ENCODE measurements at places on chromosomes 5 and 9. TPM values are rescaled to one million over a fixed set of nuclear protein-coding genes. Genes with fewer than 3 reads are reported as not detected.

DNA sequence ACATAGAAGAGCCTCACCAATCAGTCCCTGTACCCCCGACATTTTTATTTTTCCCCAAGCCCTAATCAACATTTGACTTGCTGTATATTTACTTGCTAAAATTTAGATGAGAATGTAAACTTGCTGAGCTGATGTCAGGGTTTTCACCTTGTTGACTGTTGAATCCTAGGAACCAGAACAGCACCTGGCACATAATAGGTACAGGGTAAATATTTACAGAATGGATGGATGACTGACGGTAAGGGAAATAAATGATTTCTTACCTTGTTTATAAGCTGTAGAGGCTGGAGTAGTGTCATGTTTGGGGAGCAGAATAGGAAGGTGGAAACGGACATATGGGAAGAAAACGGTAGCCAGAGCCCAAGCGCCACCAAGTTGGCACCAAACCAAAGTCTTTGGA is 107.0 kb upstream of the NUDT12 start:
- DNase-seq: no peak

GRCh38 chr5:88932541-88932940 is 49.6 kb upstream of the MEF2C start:
- no peak for DNase-seq

DNA sequence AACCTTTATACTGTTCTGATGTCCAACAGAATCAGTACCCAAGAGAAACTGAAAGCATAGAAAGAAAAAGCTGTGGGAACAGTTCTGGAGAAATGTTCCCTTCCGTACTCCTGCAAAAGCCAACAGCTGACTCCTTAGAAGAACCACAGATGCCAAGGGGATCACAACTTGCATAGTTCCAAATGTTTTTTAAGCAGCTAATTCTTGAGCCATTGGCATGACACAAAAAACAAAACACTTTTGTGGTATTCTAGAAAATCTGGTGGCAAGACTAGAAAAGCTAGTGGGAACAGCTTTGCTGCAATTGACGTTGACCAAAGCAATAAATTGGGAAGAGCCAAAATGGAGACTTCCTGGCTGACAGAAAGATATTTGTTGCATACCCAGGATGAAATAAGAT is 189.9 kb downstream of the ARL15 start:
- no peak for DNase-seq

- no peak for DNase-seq
Measured at GRCh38 chr9:1989500-1989899, 25.6 kb upstream of the SMARCA2 start.

PCDHB15 gene
- total RNA-seq: 4.3 TPM

DNA sequence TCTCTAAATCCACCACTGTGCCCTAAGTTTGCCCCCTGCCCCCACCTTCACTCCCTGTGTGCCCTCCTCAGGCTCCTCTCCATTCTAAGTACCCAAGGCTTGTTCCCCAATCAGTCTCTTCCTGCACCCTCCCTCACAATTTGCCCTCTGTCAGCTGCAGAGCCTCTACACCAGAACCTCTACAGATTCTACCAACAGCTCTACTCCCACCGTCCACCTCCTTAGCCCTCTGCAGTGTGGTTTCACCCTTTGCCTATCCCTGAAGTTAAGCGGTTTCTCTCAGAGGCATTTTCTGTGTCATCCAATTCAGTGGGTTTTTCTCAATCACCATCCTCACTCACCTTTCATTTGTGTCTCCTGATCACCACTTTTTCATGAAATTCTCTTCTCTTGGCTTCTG is 13.2 kb upstream of the ERAP2 start:
- DNase-seq: no peak

GRCh38 chr5:172211676-172212075 is 17.7 kb downstream of the EFCAB9 start:
- no peak for DNase-seq

DNA sequence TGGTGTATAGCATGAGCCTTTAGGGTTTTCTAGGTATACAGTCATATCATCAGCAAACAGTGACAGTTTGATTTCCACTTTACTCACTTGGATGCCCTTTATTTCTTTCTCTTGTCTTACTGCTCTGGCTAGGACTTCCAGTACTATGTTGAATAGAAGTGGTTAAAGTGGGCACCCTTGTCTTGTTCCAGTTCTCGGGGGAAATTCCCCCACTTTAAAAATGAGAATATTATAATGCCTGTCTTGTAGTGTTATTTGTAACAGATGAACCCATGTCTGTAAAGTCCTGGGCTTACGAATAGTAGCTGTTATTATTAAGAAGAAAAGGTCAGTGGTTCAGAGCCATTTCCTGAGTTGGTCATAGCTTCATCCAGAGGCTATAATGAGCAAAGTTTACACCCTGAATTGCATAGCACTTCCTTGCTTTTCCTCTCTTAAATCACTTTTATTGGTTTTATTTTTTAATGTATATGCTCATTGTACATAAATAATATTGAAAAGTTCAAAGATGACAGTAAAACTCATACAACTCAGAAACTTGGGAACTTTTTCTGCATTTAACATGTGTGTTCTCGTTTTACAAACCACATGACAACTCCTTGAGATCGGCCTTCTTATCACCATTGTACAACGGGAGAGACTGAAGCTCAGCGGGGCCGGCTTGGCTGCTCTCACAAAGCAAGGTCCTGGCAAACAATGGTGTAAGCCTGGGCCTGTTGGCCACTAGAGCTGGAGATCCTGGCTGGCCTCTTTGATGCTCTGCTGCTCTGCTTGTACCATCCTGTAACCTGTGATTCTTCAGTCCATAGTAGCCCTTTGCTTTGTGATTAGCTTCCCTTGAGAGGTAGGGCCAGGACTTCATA is 85.2 kb downstream of the CYFIP2 start:
- DNase-seq: no peak

GRCh38 chr5:174523311-174524071 is 200.9 kb upstream of the MSX2 start:
- DNase-seq: no peak

- no peak for DNase-seq
Measured at GRCh38 chr9:133054194-133054890, 7.4 kb upstream of the CEL start.

PCDHGB3 gene
- total RNA-seq: 3.2 TPM

Data from ureter (tissue), 1 donor.